ENCODE measurements at places on chromosomes 1 and 21.

DNA sequence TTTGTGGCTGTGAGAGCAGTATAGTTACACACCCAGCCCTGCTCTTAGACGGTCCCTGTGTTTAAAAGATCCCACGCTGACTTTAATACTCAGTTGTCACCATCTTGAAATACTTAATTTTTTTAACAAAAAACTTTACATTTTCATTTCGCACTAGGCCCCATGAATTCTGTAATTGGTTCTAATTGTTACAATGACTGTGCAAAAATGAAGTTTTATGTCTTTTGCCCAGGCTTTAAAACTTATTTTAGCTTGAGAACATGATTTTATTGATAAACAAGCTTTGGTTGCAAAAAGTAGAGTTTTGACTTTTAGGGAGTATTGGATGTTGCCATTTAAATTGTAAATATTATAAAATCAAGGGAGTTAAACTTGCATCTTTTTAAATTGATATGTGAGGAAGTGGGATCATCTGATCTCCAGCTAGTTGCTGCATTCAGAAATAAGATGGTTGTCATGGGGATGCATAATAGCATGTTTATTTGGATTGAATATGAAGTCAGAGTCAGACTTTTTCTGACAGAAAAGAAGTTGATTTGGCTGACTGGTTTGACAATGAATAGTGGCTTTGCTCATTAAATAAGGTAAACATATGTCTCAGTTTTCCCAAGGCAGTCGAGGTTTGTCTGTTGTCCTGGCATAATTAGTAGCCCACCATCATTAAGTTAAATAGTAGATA, 23.0 kb upstream of the CRP start:
- no peak for DNase-seq

GRCh38 chr1:156073740-156074139, 8.5 kb downstream of the MEX3A start:
- DNase-seq: no peak

GRCh38 chr1:119674835-119675289, 26.8 kb upstream of the ZNF697 start:
- DNase-seq: no peak

DNA sequence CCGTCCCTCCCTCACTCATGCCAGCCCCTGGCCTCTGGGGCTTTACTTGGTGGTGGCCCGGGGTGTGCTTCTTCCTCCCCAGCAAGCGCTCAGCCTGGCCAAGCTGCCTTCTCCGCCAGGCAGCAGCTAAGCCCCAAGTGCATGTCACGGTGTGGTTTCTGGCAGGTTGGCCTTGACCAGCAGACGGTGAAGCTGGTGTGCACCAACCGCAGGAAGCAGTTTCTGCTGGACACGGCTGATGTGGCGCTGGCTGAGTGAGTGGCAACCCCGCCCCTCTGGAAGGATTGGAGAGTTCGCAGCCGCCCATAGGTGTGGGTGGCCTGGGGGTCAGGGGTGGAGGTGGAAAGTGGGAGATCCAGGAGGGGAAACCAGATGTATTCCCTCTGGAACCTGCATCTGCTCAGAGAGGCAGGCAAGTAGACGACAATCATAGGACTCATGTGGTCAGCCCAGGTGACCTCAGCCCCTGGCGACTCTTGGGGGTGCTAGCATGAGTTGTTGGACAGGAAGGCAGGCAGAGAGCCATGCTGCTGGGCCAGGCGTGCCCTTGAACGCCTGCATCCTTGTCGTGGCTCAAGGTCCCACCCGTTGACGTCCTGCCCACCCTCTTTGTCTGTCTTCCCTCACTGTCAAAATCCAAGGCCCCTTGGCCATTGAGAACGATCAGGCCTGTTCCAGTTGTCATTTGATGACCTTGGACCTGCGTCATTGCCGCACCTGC, 7.0 kb upstream of the SLC25A34 start:
- no peak for DNase-seq

- DNase-seq: no peak
Measured at GRCh38 chr1:240232530-240232929, 140.8 kb downstream of the FMN2 start.

Measured in liver (tissue), 10 donors.